ENCODE measurements at places on chromosomes 16 and 17.

- no peak for DNase-seq
These were observed 40.6 kb downstream of the STH start for GRCh38 chr17:46039592-46040186.

GRCh38 chr17:42743595-42744282 lies 1.1 kb downstream of the EZH1 start:
- no peak for DNase-seq

GRCh38 chr16:9441012-9441411 lies 349.6 kb downstream of the HAPSTR1 start:
- no peak for DNase-seq

- DNase-seq, result no peak
These were observed 59.0 kb upstream of the TNRC6C start for GRCh38 chr17:77899498-77899897.

- DNase-seq, result no peak
These were observed 290 bp downstream of the TLCD1 start for GRCh38 chr17:28725660-28726225.

DNA sequence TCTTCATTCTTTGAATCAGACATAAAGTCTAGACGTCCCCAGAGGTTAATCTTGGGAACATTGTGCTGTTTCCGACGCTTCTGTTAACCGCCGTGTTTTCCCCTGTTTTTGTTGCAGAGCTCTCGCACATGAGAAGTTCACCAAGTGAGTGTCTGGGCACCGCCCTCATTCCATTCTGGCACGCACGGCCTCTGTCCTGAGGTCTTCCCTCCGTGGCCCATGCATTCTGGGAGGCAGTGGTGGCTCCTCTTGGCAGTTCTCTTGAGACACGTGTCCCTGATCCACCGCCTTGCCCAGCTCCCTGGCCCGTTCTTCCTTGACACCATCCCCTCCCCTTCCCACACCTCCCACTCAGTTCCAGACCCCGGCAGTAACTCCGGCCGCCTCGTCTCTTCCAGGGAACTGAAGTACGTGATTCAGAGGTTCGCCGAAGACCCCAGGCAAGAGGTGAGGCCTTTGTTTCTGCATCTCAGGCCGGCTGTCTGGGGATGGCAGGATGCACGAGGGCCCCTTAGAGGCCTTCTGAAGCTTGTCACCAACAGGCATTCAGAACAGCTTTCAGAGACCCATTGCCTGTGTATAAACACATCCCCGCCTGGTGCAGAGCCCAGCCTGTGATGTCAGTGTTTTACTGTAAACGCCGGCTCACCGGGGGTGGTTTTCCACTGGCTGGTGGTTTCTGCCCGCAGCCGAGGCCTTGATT lies 85.9 kb upstream of the PLCG2 start:
- no peak for DNase-seq

DNA sequence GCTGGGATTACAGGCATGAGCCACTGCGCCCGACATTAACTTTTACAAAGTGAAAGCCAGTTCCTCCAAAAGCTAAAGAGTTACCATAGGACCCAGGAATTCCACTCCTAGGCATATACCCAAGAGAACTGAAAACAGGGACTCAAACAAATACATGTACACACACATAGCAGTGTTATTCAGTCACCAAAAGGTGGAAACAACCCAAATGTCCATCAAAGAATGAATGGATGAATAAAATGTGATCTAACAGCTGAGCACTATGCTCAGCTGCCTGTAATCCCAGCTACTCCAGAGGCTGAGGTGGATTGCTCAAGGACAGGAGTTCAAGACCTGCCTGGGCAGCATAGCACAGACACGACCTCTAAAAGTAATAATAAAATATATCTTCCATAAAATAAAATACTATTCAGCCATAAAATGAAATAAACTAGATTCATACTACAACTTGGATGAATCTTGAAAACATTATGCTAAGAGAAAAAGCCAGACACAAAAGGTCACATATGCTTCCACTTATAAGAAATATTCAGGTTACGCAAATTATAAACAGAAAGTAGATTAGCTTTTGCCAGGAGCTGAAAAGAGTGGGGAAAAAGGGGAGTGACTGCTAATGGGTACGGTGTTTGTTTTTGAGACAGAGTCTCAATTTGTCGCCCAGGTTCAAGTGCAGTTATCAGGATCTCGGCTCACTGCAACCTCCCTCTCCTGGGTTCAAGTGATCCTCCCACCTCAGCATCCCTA lies 9.3 kb upstream of the USP7 start:
- DNase-seq, result no peak

DNA sequence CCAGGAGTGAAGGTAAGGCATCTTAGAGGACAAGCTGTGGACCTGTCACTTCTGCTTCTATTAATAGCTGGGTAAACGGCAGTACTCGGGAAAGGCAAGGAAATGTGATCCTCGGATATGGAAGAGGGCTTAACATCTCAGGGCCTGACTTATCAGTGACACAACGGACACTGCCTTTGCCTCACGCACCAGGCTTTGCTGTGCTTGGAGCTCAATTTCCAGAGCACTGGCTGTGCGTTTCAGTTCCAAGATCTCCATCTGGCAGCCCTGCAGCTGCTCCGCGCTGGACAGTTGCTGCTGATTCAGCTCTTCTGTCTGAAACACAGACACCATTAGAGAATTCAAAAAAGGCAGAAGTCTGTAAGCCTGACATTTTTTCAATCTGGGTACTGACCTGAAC lies 3.5 kb downstream of the KRT40 start:
- no peak for DNase-seq

DNA sequence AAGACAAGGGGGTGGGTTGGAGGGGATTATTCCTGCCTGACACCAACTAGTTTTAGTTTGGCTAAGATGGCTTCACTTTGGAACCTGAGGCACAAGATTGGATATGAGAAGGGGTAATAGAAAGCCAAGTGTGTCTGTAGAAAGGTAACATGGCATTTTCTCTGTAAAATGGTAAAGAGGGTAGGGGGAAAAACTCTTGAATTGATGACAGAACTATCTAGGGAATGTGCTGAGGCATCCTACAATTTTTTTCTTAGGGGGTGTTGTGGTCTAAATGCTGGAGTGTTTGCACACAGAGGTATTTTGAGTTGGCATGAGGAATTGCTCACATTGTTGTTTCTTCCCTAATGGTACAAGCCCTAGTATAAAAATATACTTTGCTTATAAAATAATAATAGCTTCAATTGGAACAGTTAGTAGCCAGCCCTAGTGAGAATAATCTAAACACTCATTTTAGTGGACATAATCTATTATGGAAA lies 25.8 kb downstream of the YPEL2 start:
- no peak for DNase-seq

DNA sequence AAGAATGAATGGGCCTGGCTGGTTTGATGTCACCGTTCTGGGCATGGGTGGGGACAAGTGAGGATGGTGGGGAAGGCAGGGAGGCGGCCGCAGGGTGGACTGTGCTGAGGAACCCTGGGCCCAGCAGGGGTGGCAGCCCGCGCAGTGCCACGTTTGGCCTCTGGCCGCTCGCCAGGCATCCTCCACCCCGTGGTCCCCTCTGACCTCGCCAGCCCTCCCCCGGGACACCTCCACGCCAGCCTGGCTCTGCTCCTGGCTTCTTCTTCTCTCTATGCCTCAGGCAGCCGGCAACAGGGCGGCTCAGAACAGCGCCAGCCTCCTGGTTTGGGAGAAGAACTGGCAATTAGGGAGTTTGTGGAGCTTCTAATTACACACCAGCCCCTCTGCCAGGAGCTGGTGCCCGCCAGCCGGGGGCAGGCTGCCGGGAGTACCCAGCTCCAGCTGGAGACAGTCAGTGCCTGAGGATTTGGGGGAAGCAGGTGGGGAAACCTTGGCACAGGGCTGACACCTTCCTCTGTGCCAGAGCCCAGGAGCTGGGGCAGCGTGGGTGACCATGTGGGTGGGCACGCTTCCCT lies 6.5 kb upstream of the SERPINF1 start:
- DNase-seq, result no peak

GRCh38 chr16:71441348-71442050 lies 355 bp downstream of the TLE7 start:
- DNase-seq, result no peak

GRCh38 chr17:14158707-14159106 lies 78.0 kb downstream of the CDRT15 start:
- DNase-seq, result no peak

DNA sequence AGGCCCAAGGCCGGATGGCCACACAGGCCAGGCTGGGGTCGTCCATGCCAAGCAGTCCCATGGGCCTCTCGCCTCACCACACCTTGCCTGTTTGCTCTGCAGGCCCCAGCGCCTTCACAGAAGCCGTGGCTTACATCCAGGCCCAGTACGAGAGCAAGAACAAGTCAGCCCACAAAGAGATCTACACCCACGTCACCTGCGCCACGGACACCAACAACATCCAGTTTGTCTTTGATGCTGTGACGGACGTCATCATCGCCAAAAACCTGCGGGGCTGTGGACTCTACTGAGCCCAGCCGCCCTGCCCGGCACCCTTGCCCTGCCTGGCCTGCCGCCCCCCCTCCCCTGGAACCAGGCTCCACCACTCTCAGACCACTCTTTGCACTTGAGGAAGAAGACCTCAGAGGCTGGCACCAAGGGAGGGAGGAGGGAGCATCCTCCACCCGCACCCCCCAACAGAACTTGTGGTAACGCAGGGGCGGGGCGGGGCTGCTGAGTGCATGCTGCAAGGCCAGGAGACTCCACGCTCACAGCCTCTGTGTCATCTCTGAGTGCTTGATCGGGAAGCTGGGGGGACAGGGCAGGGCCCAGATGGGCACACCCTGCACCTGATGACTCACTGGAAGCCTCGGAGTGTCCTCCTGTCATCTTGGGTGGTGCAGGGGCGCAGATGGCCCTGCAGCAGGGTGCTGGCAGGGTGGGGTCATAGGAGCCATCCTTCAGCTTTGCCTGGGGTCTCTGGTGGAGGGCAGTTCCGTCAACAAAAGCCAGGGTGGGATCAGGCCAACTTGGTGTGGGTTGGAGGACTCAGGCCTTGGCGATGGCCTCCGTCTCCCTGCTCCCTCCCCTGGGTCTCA lies 81.5 kb downstream of the AMFR start:
- no peak for DNase-seq

GRCh38 chr16:88705801-88706228 lies 393 bp downstream of the RNF166 start:
- DNase-seq, result no peak

DNA sequence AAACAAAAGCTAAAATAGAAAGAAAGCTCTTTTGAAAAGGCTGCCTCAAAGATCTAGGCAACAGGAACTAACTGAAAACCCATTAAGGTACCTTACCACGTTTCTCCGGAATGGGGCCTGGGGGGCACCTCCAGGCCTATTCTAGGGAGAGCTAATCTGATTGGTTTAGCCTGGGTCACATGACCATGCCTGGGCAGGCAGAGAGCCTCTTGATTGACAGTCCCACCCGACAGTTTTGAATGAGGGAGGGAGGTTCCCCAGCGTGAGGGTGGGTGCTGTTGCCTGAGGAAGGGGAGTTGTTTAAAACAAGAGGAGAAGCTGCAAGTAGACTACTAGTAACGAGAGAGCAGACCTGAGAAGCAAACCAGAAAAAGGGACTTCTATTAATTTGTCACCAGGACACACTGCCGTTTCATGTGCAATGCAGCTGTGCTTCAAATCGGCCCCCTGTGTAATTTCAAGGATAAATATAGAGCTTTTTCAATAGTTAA lies 143.4 kb upstream of the HS3ST2 start:
- peak; percentile 7 for DNase-seq

GRCh38 chr17:49914664-49915063 lies 54.3 kb upstream of the DLX4 start:
- no peak for DNase-seq

GRCh38 chr17:17413821-17414220 lies 63.0 kb upstream of the MED9 start:
- no peak for DNase-seq

DNA sequence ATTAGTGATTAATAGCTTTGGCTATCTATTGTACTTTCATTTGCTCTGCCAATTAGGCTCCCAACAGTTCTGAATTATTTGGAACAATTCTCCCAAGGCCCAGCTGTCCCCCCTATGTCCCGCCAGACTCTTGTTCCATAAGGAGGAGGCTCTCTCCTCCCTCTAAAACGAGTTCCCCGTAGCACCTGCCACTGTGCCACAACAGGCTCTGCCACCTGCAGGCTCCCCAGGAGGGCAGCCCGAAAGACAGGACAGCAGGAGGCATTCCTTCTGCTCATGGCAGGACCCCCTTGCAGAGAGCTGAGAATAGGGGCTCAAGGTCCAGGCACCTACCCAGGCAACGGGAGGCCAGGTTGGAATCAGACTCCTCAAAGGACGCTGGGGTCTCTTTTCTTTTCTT lies 9.0 kb downstream of the PITPNM3 start:
- DNase-seq, result no peak

- no peak for DNase-seq
These were observed 6.1 kb downstream of the MT1H start for GRCh38 chr16:56675685-56676210.

DNA sequence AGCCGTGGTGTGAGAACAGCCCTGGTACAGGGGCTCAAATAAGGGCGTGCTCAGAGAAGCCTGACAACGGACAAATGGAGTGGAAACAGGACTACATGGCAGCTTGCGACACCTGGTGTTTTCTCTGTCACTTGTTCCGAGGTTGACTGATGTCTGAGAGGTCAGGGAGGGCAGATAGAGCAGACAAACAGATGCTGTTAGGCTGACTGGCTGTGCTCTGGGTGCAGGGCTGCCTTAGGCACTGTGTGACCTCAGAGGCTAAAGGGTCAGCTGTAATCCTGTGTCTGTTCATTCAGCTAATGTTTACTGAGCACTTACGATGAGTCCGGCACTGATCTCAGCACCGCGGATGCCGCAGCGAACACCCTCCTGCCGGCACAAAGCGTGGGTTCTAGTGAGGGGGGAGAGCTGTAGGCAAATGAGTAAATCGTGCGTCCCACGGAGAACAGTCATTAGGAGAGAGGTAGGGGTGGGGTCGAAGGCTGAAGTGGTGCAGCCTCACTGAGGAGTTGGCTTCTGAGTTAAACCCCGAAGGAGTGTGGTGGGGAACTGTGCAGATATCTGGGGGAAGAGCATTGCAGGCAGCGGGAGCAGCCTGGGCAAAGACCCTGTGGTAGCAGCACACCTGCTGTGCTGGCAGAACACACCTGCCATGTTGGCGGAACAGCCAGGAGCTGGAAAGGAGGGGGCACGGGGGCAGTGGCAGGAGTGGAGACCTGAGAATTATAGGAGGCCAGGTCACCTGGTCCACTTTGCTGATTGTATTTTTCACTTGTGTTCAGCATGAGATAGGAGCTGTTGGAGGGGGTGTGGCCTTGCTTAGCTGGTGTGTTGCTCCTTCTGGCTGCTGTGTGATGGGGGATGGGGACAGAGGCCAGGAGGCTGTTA lies 35.0 kb downstream of the GPT2 start:
- no peak for DNase-seq
